RKO (cell line): ENCODE measurements at places on chromosomes 3 and 15.

GRCh38 chr15:77596821-77597803, 35.6 kb downstream of the LINGO1 start:
- no peak for DNase-seq

DNA sequence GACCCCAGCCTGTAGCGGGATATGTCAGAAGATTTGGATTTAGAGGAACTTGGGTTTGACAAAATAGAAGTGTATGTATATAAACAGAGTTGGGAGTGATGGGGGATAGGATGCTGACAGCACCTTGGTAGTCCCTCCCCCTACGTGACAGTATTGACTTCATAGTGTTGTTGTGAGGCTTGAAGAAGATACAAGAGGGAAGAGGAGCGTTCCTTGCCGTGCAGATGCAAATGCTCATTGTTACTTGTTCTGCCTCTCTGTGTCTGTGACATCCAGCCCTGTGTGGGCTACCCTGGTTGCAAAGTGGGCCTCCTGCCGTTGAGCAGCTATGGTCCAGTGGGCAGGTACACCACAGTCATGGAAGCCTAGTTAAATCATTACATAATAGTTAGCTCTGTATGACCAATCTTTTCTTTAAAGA, 45.0 kb downstream of the SMAD3 start:
- DNase-seq: no peak

DNA sequence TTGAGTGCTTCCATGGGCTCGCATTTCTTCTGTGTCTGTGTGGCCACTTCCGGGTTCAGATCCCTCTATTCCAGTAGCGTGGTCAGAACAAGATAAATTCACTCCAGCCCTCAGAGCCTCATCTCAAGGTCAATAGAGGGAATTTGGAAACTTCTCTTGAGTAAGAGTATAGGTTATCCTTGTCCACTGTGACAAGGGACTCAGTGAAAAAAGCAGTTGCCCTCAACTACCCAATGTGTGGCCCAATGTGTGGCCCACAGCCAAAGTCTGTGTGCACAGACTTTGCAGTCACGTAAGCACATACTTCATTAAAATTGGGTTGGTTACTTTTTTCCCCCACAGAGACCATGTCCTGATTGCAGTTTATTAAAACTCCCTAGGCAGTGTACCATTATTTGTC, 305.6 kb upstream of the SEMA6D start:
- DNase-seq: no peak

DNA sequence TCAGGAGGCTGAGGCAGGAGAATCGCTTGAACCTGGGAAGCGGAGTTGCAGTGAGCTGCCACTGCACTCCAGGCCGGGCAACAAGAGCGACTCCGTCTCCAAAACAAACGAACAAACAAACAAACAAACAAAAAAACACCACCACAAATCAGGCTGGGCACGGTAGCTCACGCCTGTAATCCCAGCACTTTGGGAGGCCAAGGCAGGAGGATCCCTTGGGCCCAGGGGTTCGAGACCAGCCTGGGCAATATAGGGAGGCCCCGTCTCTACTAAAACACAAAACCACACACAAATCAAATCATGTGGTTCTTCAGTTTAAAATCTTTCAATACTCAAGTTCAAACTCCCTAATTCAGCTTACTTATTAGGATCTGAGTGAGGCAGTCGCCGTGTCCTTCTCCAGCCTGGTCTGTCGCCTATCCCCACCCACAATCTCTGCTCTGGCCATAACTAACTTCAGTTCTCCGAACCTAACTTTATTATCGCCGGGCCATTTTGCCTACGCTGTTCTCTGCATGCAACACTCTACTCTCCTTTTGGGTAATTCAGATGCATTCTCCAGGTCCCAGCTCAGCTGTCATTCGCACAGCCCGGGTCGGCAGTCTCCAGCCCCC, 660 bp upstream of the RTF1 start:
- DNase-seq: peak; percentile 24

DNA sequence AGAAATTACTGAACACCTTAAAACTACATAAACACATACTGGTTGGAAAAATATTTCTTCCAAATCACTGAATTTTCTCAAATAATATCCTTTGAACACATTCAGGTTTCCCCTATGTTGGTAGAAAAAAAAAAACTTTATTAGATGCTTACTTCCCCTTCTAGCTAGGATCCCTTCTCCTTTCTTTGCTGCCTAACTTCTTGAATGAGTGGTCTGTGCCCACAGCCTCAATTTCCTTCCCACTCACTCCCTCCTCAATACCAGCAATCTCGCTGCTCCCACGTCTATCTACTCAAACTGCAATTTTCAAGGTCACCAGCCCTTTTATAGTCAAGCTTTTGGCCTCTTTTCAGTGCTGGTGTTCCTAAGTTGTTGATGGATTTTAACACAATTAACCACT, 8.3 kb downstream of the CD200R1 start:
- DNase-seq: no peak

DNA sequence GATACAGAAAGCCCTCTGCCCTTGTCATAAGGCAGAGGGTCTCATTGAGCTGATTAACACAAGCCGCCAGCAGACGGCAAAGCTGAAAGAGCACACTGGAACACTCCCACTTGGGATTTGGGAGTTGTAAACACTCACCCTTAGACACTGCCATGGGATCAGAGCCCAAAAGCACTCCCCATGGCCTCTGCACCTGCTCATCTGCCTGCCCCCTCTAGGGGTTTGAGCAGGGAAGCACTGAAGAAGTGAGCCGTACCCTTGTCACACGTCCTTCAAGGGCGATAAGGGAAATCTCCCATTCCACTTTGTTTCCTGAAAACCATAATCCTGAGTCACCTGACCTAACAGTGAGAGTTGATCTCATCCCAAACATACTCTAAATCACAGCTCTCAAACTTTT, 14.7 kb downstream of the FSIP1 start:
- no peak for DNase-seq

GRCh38 chr3:114057011-114057347, 442 bp downstream of the QTRT2 start:
- DNase-seq: no peak

DNA sequence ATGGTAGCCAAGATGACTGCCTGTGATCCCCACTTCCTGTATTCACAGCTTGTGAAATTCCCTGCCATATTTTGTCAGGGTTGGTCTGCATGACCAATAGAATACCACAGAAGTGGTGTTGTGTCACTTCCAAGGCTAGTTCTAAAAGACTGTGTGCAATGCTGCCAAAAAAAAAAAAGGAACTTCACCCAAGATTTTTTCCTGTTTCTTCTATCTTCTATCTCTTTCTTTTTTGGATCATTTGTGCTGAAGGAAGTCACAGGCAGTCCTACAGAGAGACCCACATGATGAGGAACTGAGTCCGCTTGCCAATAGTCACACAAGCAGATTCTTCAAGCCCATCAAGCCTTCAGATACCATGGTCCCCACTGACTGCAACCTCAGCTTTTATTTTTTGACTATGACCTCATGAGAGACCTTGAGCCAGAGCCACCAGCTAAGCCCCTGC, 18.1 kb upstream of the RAF1 start:
- DNase-seq: no peak

GRCh38 chr3:45553469-45553974, 41.0 kb upstream of the LIMD1 start:
- no peak for DNase-seq

DNA sequence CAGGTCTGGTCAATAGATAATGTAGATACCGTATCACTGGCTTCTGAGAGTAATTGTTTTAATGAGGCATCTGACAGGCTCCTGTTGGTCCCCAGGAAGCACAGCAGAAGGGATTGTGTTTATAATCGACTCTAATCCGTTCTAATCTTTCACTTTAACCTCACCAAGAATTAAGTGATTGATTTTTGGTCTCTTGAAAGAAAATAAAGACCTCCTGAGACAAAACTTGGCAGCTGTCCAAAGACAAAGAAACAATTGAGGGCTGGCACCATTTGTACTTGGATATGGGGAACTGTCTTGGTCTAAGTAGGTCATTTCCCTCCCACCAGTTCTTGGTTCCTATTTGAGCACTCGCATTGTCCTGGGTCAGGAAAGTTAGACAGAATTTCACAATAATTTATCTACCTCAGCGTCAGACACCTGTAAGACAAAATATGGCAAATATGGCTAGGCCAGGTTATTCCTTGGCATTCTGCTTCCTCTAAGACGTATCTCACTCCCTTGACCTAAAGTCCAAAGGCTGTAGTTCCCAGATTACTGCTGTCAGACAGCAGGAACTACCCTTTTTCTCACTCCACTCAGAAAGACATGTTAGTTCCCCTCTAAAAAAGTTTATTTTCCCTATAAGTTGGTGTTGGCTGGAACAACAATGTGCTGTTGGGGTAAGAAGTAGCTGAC, 22.7 kb upstream of the CD96 start:
- DNase-seq: no peak

DNA sequence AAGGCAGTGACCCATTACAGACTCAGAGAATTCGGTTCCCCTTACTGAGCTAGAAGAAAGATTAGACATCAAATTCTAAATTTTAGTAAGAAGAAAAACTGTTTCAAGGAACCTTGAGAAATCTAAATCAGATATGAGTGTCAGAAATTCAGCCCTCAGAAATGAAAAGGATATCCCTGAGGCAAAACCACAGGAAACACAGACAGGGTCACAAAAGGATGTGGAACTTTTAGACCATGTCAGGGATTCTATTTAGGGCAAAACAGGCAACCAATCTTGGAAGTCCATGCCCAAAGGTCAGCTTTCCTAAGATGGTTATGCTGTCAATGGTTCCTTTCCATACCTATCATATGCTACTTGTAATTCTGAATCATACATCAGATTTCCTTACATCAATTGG, 31.6 kb downstream of the SHOX2 start:
- no peak for DNase-seq

- no peak for DNase-seq
Observed at GRCh38 chr15:36791844-36792571, 212.6 kb downstream of the CDIN1 start.

- no peak for DNase-seq
Observed at GRCh38 chr3:163018664-163019063, 1522.1 kb downstream of the OTOL1 start.

GRCh38 chr15:100083572-100083971, 258.2 kb downstream of the ADAMTS17 start:
- no peak for DNase-seq

DNA sequence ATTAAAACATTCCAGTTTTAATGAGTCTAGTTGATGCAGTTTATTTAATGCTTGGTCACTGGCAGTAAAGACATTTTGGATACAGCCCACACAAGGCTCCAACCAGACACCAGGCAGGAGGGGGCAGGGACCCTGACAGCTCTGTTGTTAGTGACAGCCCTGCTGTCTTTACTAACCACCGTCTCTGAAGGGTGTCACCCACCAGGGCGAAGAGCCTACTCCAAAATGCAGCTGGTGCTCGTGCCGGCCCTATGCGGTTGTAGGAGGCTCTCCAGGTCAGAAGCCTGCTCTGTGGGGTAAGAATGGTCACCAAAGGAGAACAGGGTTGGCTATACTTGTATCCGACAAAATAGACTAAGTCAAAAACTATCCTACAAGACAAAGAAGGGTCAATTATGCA, 132.2 kb downstream of the ATP10A start:
- no peak for DNase-seq

GRCh38 chr3:108428586-108428985, 81.8 kb downstream of the MYH15 start:
- no peak for DNase-seq

DNA sequence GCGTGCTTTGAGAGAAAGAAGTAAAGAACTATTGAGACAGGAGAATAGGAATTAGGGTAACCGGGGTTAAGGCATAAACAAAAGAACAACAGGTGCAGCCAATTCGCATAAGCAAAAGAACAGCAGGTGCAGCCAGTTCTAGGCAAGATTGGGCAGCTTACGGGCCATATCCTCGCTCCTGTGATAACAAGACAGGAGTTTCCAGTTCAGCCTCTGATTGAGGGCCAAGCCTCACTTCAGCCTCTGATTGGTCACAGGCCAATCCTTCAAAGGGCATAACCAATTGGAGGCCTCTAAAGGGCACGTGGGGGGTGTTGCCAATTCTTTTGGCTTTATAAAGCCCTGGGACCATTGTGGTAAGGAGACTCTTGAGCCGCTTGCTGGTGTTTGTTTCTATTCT, 143.5 kb downstream of the GADL1 start:
- no peak for DNase-seq

- no peak for DNase-seq
Observed at GRCh38 chr3:41258239-41258800, 59.0 kb downstream of the CTNNB1 start.

DNA sequence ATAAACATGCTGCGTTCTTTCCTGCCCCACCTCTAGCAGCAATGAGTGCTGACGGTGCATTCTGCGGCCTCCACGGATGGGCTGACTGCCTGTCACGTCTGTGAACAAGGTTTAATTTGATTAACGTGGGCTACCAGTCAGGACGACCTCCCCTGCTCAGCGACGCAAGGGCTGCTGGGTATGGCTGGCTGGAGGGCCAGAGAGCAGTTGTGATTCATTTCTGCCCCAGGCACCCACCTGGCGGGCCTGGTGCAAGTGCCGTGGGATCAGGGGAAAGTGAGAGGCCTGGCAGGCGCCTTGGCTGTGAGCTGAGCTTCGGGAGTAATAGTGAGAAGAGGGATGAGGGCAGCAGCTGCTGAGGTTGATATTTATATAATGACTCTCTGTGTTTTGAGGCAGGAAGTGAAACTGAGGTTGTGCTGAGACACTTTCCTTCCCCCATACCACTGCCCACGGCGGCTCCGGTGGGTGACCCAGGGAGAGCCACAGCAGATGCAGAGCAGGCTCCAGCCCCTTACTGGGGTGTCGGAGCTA, 190.4 kb upstream of the BCL6 start:
- no peak for DNase-seq

- DNase-seq: no peak
Observed at GRCh38 chr3:78871048-78871447, 896.8 kb downstream of the ROBO1 start.

DNA sequence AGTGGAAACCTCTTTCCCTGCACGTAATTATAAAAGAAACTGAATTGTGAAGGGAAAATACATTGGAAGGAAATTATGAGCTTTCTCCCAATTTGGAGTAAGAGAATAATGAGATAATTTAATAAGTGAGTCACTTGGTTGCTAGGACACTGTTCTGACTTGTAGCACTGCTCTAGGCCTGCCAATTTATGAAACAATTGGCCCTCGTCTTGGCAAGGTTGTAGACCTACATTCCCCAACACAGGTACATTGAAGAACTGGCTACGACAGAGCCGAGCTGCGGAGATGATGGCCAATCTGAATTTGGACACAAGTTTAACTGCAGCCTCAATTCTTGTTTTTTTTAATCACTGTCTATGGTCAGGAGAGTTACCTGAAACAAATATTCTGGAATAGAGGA, 674.1 kb downstream of the MECOM start:
- DNase-seq: no peak

- no peak for DNase-seq
Observed at GRCh38 chr15:85750319-85751290, 44.1 kb downstream of the KLHL25 start.

DNA sequence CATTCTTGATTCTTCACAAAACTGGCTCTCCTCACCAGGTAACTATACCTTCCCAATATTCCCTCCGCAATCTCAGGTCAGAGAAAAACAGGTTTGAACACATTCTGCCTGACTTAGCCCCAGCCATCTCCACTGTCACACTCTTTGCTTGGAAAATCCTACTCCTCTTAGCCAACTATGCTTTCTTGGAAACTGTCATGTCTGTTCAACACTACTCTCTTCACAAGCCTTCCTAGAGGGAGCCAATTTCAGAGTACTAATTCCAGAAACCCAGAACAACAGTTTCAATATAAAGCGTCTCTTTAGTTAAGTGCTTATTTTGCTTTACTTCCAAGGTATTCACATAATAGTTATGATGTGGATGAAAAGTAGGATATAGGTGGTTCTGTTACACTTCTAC, 21.7 kb downstream of the MTMR10 start:
- no peak for DNase-seq
